ENCODE measurements at places on chromosomes 1 and 21.

GRCh38 chr1:2583871-2584351 lies 2.7 kb upstream of the PRXL2B start:
- peak; percentile 39 for DNase-seq

DNA sequence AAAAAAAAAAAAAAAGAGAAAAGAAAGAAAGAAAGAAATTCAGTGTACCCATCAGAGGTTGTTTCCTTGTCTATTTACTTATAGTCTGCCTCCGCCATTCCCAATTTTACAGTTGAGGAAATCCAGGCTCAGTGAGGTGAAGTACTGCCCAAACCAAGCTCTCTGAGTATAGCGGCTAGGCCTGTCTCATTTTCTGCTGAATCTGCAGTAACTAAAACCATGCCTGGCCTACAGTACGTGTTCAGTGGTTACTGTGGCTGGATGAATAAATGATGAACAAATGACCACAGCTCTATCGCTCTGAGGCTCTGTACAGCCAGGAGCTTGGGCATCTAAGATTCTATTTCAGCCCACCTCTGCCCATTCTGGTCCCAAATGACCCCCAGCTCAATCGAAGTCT lies 24.3 kb downstream of the RAP1GAP start:
- DNase-seq = no peak

DNA sequence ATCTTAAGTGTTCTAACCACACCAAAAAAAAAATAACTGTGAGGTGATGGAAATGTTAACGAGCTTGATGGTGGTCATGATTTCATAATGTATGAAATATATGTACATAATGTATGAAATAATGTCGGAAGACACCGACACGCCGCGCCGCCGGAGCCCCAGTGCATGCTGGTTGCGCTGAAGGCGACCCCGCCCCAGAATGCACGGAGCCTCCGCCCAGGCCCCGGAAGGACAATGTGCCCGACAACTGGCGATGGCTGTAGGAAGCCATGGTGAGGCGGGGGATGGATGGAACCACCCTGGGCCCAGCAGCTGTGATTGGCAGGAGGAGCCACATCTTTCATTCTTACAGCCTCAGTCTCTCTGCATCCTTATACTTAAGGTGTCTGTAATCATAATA lies 7.4 kb downstream of the OR2T10 start:
- no peak for DNase-seq

DNA sequence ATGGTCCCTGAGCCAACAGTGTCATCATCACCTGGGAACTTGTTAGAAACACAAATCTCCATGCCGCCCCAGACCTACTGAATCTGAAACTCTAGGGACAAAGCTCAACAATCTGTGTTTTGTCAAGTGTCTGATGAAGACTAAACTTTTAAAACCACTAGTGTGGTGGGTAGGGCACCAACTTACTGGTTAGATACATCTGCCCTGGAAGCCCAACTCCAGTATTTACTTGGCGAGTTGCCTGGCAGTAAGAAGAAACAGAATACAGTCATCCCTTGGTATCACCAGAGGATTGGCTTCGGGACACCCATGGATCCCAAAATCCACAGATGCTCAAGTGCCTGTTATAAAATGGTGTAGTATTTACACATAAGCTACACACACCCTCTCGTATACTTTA lies 367.9 kb upstream of the DUSP10 start:
- DNase-seq = no peak

GRCh38 chr1:156581661-156582387 lies 2.3 kb downstream of the TTC24 start:
- DNase-seq = no peak

DNA sequence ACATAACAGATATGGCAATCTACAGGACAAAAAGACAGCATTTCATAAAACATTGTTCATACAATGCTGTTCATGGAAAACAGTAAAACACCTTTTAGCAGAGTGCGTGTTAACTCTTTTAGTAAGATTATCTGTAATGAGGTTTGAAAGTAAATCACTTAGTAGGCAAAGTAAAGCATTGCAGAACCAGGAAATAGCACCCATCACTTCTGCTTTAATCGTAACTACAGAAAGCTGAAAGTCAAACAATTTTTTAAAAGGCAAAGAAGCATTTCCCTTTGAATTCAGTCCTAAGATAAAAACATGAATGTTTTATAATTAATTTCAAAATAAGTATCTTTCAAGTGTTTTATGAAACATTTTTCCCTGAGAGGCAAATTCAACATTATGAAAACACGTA lies 63.3 kb upstream of the RNF11 start:
- DNase-seq = no peak

- no peak for DNase-seq
Measured at GRCh38 chr1:15712168-15712567, 23.9 kb upstream of the SLC25A34 start.

DNA sequence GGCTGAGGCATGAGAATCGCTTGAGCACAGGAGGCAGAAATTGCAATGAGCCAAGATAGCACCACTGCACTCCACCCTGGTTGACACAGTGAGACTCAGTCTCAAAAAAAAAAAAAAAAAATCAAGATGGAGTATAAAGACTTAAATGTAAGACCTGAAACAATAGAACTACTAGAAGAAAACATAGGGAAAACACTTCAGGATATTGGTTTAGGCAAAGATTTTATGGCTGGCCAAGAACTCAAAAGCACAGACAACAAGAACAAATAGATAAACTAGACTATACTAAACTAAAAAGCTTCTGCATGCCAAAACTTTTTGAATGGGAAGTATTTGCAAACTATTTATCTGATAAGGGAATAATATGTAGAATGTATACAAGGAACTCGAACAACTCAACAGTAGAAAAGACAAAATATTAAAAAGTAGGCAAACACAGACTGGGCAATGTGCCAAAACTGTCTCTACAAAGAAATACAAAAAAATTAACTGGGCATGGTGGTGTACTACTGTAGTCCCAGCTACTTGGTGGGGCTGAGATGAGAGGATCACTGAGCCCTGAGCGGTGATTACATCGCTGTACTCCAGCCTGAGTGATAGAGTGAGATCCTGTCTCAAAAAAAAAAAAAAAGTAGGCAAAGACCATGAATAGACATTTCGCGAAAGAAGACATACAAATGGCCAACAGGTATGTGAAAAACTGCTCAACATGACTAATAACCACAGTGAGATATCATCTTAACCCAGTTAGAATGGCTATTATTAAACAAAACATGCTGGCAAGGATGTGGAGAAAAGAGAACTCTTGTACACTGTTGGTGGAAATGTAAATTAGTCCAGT lies 25.3 kb downstream of the DTL start:
- no peak for DNase-seq

GRCh38 chr1:221625026-221625425 lies 116.9 kb downstream of the DUSP10 start:
- no peak for DNase-seq

DNA sequence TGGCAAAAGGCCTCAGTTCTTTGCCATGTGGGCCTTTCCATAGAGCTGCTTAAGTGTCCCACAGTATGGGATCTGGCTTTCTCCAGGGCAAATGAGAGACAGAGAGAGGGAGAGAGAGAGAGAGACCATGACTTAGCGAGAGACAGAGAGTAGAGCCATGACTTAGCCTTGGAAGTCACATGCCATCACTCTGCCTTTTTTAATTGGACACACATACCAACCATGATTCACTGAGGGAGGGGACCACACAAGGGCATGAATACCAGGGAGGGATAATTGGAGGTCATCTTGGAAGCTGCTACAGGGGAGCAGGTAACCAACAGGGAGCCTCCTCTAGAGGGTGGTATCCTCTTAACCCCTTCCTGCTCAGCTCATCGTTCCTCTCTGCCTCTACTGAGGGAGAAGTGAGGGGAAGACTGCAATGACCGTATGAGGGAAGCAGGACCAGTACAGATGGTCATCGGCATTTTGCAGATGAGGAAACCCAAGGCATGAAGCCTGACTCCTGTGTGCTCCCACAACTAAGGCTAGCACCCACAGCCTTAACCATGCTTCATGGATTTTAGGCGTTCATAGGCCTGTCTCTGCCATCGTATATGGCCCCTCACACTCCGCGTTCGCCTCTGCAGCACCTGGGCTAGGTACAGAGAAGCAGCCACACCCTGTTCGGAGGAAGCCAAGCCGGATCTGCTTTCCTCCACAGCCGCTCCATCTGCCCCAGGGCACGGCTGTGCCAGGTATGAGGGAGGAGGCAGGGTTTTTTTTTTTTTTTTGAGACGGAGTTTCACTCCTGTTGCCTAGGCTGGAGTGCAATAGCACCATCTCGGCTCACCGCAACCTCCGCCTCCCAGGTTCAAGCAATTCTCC lies 38.6 kb downstream of the MEF2D start:
- DNase-seq = no peak

- no peak for DNase-seq
Measured at GRCh38 chr1:162720996-162721395, 69.5 kb upstream of the HSD17B7 start.

DNA sequence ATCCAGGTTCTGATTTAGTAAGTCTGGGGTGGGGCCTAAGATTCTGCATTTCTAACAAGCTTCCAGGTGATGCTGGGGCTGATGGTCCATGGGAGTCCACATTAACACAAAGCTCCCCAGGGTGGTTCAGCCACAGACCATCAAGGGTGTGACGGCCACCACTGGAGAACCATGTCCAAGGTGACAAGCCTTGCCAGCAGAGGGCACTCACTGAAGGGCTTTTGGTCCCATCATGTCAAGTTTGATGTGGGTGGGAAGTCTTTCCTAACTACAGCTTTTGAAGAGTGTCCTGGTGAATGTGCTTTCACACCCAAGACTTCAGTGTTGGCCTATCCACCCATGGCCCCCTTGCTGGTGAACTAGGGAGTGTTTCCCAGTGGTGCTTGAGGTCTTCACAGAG lies 67.1 kb downstream of the UBE2T start:
- peak; percentile 44 for DNase-seq

GRCh38 chr21:15788847-15789523 lies 59.2 kb downstream of the USP25 start:
- DNase-seq = no peak

DNA sequence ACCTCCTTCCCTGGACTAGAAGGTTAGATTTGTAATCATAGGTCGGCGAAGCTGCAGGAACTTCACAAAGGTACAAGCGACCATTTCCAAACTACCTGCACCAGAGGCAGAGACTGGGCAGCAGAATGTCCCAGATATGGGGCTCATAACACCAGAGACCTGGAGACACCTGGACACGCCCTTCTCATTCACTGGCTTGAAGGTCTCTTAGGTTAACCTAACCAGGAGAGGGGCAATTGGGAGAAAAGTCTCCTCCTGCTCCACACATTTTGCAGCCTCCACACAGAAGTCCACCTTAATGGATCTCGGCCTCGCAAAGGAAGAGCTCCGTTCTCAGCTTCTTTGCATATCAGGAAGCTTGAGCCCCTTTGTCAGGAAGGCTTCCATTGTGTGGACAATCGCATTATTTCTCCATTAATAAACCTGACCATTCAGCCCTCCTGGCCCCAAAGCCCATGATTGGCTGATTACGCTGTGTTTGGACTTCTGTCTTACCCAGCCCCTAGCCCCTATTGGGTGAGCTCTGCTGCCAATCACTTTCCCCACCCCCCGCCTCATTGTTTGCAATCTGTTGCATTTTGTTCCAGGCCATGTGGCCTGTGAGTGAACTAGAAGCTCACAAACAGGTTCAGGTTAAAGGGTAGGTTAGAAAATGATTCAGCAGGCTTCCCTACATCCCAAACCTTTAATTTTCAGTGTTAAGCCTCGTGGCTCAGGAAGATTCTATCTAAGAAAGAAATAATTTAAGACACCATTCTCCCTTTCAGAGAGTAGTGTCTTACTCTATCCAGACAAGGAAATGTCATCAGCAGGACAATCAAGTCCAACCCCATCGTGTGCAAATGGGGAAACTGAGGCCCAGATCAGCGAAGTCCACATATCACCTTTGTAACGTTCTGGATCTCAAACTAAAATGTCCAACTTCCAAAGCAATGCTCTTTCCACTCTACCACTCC lies 2.8 kb downstream of the MYCL start:
- no peak for DNase-seq

DNA sequence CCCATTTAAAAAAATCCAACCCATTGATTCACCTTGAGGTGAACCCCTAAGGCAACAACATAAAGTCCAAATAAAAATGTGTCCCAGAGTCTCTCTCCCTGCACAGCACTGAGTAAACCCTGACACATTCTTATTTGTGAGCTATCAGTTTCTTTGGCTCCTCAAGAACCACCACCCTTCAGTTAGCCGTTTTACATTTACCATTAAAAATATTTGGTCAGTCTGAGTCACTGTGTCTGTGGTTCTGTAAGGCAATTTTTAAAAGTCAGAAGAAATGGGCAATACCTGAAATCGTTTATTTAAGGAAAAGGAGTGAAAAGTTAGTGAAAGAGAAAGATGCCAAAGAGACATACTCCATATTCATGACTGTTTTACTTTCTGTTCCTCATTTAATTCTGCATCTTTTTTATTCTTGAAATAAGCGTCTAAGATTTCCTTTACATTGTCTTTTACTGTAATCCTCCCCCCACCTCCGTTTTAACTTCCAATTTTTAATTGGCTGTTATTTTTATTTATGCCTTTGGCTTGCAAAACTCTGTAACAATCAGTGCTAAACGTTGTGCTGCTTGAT lies 91.7 kb upstream of the IVNS1ABP start:
- no peak for DNase-seq

GRCh38 chr1:155974208-155975115 lies 3.9 kb downstream of the ARHGEF2 start:
- no peak for DNase-seq

- DNase-seq = no peak
Measured at GRCh38 chr1:116671072-116671760, 3.7 kb upstream of the IGSF3 start.

GRCh38 chr1:22710701-22711049 lies at the start of gene EPHB2:
Gene EPHB2, plus strand, starts transcription at chr1:22710839. Its CDS starts 144 bp downstream, at chr1:22710983.
- no peak for DNase-seq

GRCh38 chr21:43372663-43373361 lies 54.1 kb downstream of the SIK1 start:
- DNase-seq = no peak

DNA sequence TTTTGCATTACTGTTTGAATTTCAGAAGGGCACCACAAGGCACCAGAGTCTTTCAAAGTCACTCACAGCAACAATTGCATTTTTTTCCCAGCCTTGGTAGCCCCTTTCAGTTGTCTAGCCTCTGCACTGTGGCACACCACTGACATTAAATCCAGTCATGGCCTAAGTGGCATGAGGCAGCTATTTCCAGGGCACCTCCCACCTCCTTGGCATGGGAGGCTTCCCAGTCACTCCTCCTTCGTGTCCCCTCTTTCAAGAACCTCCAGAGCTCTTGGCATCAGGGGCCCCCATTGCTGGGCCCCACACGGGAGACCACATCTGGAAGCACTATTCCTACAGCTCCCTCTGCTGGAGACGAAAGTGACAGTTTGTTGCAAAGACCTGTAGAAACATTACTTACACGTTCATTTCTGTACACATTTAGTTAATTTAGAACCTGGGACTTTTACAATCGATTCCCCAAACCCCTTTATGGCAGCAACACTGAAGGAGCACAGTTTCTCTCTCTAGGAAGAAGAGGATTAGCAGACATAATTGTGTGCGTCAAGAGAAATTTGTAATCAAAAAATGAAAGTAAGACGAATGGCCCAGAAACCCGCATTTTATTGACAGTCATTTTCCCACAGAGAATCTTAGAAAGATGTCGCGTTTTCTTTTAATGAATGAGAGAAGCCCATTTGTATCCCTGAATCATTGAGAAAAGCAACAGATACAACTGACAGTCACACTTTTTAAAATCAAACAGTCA lies 5.7 kb upstream of the CHD5 start:
- no peak for DNase-seq

- no peak for DNase-seq
Measured at GRCh38 chr1:210250998-210251679, 18.5 kb downstream of the SERTAD4 start.
